ENCODE measurements at places on chromosomes 1 and 21.
A peak's percentile ranks its signal among the peaks of the same experiment; 100 is the strongest.

DNA sequence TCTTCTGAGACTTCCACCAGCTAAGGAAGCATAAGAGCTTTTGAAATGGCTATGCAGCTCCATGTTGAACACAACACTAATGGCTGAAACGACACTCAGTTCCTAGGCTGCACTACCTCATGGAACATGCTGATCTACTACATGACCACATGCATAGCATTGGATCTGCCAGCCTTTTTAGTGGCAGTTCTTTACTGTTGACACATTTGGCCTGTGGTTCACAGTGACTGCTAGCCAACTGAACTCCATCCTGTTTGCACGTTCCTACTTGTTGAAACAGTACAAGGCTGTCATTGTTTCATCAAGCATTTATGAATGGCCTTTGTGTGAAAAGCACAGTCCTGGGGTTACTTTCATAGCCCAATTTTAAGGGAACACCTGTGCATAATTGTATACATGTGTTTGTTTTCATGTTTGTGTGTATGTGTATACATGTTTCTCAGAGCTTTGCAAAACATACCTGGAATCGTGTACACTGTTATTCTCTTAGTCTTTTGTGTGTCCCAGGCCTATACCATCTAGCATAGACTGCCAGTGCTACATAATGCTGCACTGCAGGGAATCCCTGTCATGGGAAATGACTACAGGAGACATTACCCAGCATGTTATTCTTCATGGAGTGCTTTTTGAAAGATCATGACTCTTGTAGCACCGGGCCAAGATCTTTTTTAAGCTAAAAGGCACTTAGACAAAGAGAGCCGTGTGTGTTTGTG lies 179.6 kb upstream of the ESRRG start:
- H3K27ac ChIP-seq: no peak overlapping the region
- no peaks in the 10 kb centered on the region for H3K4me1 ChIP-seq
- no peak overlapping the region for H3K4me3 ChIP-seq
- H3K36me3 ChIP-seq: no peaks in the 10 kb centered on the region
- no peak for DNase-seq
- H3K27me3 ChIP-seq: no peaks in the 10 kb centered on the region

GRCh38 chr1:18556364-18556763 lies 74.3 kb upstream of the PAX7 start:
- no peak overlapping the region for H3K4me3 ChIP-seq
- H3K36me3 ChIP-seq: no peaks in the 10 kb centered on the region
- no peaks in the 10 kb centered on the region for H3K27me3 ChIP-seq

DNA sequence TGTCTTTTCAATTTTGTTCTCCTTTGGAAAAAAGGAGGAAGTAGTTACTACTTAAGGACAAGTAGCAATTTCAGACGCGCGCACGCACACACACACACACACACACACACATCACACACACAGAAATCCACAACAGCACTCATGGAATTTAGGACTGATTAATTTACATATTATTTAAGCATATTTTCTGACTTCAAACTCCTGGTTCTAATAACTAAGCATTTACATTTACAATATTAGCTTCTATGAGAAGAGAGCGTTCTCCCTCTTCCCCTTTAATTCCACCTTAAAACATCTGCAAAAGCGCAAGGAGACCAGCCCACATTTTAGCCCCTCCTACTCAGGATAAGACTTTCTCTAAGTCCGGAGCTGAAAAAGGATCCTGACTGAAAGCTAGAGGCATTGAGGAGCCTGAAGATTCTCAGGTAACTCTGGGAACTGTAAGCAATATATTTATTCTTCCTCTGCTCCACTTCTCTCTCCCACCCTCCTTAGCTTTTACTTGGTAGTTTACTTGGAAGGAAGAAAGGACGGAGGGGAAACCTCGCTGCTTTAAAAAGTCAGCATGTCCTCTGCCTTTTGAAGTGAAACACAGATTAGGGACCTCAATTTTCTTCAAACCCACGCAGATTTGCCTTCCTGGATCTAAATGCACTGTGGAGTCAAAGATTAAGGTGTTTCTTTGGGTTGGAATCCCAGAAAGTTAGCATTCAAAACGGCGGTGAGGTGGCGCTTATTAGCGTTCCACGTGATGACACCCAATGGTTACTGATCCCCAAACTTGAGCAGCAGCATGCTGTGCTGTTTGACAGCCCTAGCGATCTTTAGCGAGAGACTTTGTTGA lies at the start of gene PLA2G4A:
PLA2G4A (plus strand) TSS at position 339 of the 844 bp plus-strand sequence. CDS start 25,406 bp downstream, outside the sequence.
- DNase-seq: peak; percentile 19
- H3K27ac ChIP-seq: peak within 1 kb of the TSS; percentile 36
- no peaks in the 10 kb centered on the region for H3K27me3 ChIP-seq
- no peaks in the 10 kb centered on the region for H3K36me3 ChIP-seq
- peak within 1 kb of the TSS; percentile 42 for H3K4me3 ChIP-seq
- H3K4me1 ChIP-seq: no peaks in the 10 kb centered on the region

- no peak for DNase-seq
- H3K27me3 ChIP-seq: no peaks in the 10 kb centered on the region
- peaks cover 4% of the 10 kb centered on the region for H3K4me1 ChIP-seq
- H3K27ac ChIP-seq: no peak overlapping the region
- H3K36me3 ChIP-seq: no peaks in the 10 kb centered on the region
These were observed 25.4 kb downstream of the TEX35 start for GRCh38 chr1:178538192-178538916.

GRCh38 chr1:234745844-234746797 lies 136.1 kb upstream of the IRF2BP2 start:
- no peak for DNase-seq
- H3K4me1 ChIP-seq: peaks cover 7% of the 10 kb centered on the region
- H3K36me3 ChIP-seq: no peaks in the 10 kb centered on the region
- H3K27ac ChIP-seq: no peak overlapping the region
- H3K27me3 ChIP-seq: no peaks in the 10 kb centered on the region

DNA sequence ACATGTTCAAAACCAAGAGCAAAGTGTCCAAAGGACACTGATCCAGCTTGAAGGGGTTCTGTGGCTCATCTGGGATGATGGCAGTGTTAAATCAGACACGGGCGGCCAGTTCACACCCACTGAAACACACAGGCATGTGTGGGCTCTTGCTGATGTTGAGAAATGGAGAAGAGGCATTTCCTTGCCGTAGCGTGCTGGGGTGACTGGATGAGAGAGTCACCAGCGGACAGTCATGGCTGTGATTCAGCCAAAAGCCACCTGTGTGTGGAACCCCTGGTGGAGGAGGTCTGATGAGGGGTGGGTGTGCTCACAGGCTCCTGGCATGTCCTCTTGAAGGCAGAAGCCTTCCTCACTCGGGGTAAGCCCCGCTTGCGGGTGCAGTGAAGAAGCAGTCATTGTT lies 7.2 kb downstream of the C1orf35 start:
- no peak overlapping the region for H3K4me3 ChIP-seq
- peak; percentile 16 for DNase-seq
- no peaks in the 10 kb centered on the region for H3K27me3 ChIP-seq
- no peaks in the 10 kb centered on the region for H3K36me3 ChIP-seq

DNA sequence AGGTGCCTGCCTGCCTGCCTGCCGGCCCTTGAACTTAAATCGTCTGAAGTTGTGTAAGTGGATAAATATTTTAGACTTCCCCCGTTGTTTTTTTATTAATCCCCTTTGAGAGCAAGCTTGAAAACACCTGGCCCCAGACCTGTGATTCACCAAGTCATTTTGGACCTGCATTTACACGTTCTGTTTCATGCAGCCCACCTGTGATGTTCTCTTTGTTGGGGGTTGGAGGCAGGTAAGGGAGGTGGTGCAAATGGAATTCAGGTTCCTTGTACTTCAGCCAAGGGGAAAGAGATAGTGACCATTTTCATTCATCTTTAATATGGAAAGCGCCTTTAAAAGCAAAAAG lies 1.2 kb downstream of the SLC37A1 start:
- H3K27ac ChIP-seq: no peak overlapping the region
- H3K36me3 ChIP-seq: no peaks in the 10 kb centered on the region
- no peak for DNase-seq
- H3K4me3 ChIP-seq: peak overlapping the region; percentile 60
- H3K27me3 ChIP-seq: no peaks in the 10 kb centered on the region
- peaks cover 4% of the 10 kb centered on the region for H3K4me1 ChIP-seq
